Epithelial cell of prostate (primary cell): ENCODE measurements at places on chromosomes 2 and 18.

GRCh38 chr18:48948112-48949049, 2.4 kb downstream of the SMAD7 start:
- DNase-seq: no peak

- DNase-seq: no peak
Observed at GRCh38 chr2:223383315-223383714, 218.8 kb downstream of the SCG2 start.

- DNase-seq: no peak
Observed at GRCh38 chr2:29351916-29352591, 236.8 kb downstream of the CLIP4 start.

DNA sequence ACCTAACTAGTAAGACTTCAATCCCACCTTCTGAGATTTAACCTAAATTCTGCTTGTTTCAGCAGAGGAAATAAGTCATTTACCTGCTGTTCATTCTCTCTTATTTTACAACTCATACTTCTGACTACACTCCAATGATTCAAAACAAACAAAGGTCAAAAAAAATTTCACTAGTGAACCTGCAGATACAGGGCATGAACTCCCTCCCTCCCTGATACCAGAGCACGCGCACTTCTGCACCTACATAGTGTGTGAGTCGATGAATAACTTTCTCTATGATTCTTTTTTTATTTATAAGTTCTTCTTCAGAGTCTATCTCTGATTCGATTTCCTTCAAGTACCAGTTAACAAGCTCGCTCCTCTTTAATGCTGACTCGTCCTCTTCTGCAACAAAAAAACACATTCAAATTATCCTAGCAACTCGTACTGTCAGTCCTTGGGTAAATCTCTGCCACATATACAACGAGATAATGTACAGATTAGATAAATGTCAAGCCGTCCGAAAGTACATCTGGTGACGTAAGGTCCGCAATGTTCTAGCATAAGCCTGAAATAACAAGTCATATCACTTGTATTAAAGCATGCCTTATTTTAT, 7.4 kb upstream of the LCT start:
- no peak for DNase-seq

- no peak for DNase-seq
Observed at GRCh38 chr2:94982675-94983074, 42.8 kb upstream of the MAL start.
